ENCODE measurements at places on chromosomes 16 and 17. TPM values are rescaled to one million over a fixed set of nuclear protein-coding genes. Genes with fewer than 3 reads are reported as not detected.

Gene PRR11
- total RNA-seq = 0.79 TPM

Gene FKBP10
- total RNA-seq = 35.1 TPM

Gene CA5A
- total RNA-seq = not detected

Gene YPEL2
- 34.1 TPM for total RNA-seq

Gene CFAP119
- 0.37 TPM for total RNA-seq

Gene ELMO3
- total RNA-seq = 0.37 TPM

Gene KRT39
- total RNA-seq = not detected

Gene RNF151
- not detected for total RNA-seq

Gene C16orf92
- not detected for total RNA-seq

Gene TPSD1
- total RNA-seq = 0.63 TPM
